ENCODE measurements at places on chromosomes 7 and 10.
A peak's percentile ranks its signal among the peaks of the same experiment; 100 is the strongest.

DNA sequence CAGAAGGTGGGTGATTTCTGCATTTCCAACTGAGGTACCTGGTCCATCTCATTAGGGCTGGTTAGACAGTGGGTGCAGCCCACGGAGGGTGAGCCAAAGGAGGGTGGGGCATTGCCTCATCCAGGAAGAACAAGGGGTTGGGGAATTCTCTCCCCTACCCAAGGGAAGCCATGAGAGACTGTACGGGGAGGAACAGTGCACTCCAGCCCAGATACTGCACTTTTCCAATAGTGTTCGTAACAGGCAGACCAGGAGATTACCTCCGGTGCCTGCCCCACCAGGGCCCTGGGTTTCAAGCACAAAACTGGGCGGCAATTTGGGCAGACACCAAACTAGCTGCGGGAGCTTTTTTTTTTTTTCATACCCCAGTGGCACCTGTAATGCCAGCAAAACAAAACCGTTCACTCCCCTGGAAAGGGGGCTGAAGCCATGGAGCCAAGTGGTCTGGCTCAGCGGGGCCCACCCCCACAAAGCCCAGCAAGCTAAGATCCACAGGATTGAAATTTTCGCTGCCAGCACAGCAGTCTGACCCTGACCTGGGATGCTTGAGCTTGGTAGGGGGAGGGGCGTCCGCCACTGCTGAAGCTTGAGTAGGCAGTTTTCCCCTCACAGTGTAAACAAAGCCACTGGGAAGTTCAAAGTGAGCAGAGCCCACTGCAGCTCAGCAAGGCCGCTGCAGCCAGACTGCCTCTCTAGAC lies 31.2 kb downstream of the ARMC10 start:
- no peak for DNase-seq

GRCh38 chr7:43044511-43044910 lies 67.9 kb upstream of the HECW1 start:
- DNase-seq = no peak

- DNase-seq = no peak
Measured at GRCh38 chr7:78473021-78473420, 674.4 kb downstream of the PHTF2 start.

GRCh38 chr10:62728479-62728878 lies 76.0 kb upstream of the ADO start:
- DNase-seq = peak; percentile 8

GRCh38 chr10:119608316-119609155 lies 11.8 kb upstream of the TIAL1 start:
- DNase-seq = no peak

GRCh38 chr7:140035400-140036223 lies 27.1 kb downstream of the PARP12 start:
- no peak for DNase-seq

DNA sequence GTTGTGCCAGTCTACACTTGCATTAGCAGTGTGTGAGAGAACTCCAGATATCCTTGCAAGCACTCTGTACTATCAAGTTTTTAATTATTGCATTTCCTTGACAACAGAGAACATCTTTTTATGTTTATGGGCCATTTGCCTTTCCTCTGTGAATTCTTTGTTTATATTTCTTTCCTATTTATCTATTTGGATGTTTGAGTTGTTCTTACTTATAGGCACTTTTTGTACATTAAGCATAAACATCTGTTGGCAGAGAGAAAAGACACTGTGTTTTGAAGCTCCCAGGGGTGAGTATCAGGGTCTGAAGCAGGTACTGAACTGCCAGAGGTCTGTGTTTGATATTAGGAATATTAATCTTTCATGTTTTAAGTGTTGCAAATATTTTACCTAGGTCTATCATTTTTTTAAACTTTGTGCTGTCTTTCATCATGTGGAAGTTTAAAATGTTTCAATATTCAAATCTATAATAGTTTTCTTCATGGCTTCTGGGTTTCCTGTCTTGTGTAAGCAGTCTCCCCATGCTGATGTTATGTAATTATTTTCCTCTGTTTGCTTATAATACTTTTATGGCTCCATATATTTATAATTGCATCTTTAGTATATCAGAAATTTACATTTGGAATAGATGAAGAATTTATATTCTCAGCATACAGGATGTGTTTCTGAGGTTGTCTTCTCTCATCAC lies 17.7 kb upstream of the PDCD4 start:
- DNase-seq = no peak

- peak; percentile 36 for DNase-seq
Measured at GRCh38 chr10:97788552-97789442, 17.0 kb upstream of the SFRP5 start.

DNA sequence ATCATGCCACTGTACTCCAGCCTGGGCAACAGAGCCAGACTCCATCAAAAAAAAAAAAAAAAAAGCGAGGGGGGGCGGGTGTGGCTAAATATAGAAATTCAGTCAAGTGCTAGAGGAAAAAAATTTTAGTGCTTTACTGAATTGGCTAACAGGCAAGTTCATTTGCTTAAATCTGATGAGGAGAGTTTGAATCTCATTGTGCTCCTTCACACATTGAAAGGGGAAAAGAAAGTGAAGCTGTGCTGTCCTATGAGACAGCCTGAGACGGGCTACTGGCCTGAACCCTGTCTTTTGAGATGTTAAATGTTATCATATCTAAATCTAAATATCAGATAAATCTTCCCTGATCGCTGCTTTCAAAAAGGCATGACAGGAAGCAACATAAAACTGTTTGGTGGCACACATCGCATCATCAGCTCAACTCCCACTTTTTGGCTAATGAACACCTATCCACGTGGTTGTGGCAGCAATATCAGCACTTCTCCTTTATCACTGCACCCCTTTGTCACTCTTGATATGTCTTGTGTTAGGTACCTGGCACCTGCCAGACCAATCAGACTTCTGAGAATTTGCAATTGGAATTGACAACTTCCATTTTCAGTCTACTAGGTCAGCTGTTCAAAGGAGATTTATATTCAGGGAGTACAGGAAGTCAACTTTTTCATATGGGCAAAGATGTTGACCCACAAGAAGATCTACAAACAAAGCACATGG lies 14.0 kb upstream of the IFIT1B start:
- DNase-seq = no peak

DNA sequence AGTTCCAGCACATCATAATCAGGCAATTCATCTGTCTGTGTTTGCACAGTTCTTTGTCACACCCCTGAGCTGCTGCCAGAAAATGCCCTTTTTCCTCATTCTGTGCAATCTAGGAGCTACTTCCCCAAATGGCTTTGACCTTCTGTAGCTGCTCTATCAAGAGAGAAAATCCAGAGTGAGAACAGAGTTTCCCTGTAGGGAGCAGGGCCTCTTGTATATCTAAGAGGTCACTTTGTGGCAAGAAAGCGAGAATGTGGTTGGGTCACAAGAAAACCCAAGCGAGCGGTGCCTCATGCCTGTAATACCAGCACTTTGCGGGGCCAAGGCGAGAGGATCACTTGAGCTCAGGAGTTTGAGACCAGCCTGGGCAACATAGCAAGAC lies 24.3 kb downstream of the SLC29A3 start:
- DNase-seq = peak; percentile 52

- no peak for DNase-seq
Measured at GRCh38 chr10:69807122-69807521, 5.4 kb downstream of the COL13A1 start.

- DNase-seq = no peak
Measured at GRCh38 chr7:106139265-106140251, 27.4 kb upstream of the SYPL1 start.

DNA sequence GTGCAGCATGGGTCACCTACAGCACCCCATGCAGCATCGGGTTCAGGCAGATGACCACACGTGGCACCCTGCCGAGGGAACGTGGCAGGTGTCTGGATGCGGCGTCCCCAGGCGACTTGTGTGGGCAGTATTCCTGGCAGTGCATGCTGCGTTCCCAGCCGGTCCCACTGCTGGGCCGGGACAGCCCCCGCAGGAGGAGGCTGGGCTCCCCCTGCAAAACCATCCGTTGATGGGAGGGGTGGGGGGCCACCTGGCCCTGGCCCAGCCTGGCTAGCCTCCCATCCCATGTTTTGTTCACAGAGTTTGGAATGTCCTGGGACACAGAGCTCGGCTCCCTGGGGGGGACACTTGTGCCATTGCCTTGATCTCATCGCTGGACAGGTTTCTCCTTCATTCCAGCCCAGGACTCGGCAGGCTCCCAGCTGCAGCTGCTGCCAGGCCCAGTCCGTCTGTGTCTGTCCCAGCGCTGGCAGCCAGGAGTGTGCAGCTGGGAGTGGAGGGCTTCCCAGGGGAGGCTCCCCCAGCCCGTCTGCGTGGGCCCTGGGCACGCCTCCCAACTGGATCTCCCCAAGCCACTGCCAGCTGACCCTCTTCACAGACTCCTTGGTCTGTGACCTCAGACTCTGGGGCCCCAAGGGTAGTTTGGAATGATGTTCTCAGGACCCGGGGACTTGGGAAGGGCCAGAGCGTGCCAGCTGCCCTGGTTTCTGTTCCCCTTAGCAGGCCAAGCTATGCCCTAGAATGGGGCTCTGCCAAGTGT lies 32.6 kb downstream of the TMEM270 start:
- no peak for DNase-seq

- DNase-seq = no peak
Measured at GRCh38 chr10:4189281-4189680, 404.3 kb upstream of the KLF6 start.

- no peak for DNase-seq
Measured at GRCh38 chr7:38881947-38882684, 26.9 kb downstream of the VPS41 start.

DNA sequence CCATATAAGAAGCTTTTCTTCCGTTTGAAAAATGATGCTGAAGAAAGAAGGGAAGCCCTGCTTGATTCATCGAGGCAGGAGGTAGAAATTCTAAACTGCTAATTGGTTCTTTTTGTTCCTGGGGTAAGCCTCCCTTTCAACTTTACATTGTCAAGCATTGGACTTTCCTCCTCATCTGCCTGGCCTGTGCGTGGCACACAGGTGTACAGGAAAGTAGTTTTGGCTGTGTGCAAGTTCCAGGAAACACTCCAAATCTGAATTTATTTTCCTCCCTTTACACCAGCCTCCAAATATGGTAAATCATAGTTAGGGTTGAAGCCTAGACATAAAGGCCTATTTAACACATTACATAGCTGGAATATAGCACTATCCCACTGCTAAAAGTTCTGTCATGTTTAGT lies 18.2 kb upstream of the RELN start:
- no peak for DNase-seq

GRCh38 chr10:46311501-46311951 lies 24.7 kb downstream of the ANTXRL start:
- no peak for DNase-seq

- DNase-seq = no peak
Measured at GRCh38 chr7:80665526-80665925, 27.1 kb downstream of the CD36 start.
